Ecto neural progenitor cell (in vitro differentiated cells): ENCODE measurements at places on chromosomes 12 and 14.

GRCh38 chr12:21763531-21763930, 11.0 kb downstream of the KCNJ8 start:
- DNase-seq, result no peak

DNA sequence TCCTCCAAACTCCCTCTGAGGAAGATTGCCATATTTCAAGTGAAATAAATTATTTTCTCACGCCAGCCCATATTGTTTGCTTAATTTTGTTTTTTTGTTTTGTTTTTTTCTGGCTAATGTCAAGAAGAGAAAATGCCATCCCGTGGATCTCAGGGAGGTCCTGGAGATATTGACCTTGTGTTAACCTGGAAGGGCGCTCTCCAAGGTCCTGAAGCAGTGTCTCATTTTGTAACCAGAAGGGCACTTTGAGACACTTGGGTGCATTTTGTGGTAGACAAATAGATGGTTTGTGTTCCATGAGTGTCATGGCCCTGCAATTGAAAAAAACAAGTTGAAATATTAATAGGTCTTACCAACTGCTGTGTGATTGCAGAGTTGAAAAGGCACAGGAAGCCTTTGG, 268.9 kb downstream of the SUDS3 start:
- peak; percentile 70 for DNase-seq

- DNase-seq, result no peak
Observed at GRCh38 chr14:55188686-55189295, 2.6 kb downstream of the DLGAP5 start.

DNA sequence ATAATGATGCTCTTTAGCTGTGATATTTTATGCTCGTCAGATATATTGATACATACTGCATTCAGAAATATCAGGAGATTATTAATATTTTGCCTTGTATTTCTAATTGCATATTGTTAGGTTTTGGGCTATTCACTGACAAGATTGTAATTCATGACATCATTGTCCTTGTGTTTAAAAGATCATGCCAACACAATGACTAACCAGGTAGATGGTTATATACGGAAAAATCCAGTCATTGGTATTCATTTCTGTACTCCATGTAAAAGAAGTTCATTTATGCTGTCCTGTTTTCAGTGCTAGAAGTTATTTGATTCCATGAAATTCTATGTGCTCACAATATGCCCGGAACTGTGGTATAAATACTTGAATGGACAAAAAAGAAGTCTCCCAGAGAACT, 107.5 kb downstream of the KITLG start:
- DNase-seq, result no peak

DNA sequence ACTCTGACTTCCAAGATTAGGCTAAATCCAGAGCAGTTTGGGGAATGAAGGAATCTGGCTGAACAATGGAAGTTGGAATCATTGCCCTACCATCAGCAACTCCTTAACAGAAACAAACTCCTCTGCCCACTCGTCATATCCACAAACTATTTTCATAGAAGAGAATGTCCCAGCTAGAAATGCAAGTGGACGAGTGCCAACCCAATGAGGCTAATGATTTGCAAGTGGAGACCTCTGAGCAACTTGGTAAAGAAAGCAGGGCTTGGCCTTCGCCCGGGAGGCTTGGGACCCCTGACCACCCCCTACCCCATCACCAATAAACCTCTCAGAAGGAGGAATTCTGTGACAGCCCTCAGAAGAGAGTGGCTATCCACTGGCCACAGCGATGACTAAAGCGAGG, 40.0 kb upstream of the DDX11 start:
- DNase-seq, result no peak

GRCh38 chr12:53499266-53500141, at the start of gene MAP3K12:
Gene MAP3K12 (minus strand): TSS chr12:53499458. CDS start chr12:53487391, 12,067 bp downstream.
- peak; percentile 89 for DNase-seq

GRCh38 chr12:22648668-22649067, 23.7 kb downstream of the ETNK1 start:
- no peak for DNase-seq

- no peak for DNase-seq
Observed at GRCh38 chr12:127230843-127231260, 1036.1 kb upstream of the TMEM132C start.

- DNase-seq, result no peak
Observed at GRCh38 chr12:96020314-96021003, 14.9 kb downstream of the LTA4H start.

- no peak for DNase-seq
Observed at GRCh38 chr12:119781804-119782203, 95.3 kb downstream of the CIT start.

- DNase-seq, result no peak
Observed at GRCh38 chr12:6604259-6605029, 2.7 kb downstream of the CHD4 start.

GRCh38 chr14:22381408-22381760, 207.6 kb downstream of the DAD1 start:
- no peak for DNase-seq

DNA sequence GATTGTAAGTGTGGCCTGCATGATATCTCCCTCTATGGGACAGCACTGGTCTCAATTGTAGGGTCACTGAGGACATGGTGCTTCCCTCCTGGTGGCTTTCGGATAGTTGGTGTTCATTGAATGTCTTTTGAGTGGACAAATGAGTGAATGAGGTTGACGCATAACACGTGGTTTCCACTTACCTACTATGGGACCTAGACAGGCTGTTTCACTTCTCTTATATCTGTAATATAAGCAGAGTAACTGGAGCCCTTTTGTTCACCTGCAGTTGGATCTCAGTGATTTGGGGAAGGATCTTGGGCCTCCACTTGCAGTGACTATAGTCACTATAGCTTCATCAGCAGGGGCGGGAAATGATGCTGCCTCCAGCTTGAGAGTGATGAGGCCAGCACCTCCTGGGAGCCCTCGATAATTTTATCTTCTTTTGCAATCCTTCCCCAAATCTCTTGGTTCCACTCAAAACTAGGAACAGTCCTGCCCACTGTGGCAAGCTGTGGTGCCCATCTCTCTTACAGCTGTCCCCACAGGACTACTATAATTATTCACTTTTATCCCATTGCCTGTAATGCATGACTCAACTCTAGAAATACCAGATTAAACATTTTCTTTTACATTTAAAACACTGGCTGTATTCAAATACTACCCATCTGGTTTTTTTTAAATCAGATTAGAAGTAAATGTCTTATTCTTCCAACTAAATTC, 242.9 kb downstream of the CHST11 start:
- DNase-seq, result no peak

DNA sequence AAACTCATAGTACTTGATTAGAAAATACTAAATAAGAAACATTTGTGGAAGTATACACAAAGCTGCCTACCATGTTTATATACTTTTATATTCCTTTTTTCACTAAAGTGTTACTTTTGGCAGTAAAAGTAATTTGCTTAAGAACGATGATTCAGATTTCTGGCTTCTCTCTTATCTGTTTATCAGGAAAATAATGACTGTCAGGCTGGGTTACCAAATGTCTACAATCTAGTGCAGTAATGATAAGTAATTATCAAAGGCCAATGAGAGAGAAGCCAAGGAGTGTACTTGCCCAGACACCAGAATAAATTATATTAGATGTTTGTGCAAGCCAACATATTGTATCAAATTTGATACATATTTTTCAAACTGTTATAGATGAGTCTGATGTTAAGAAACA, 113.4 kb downstream of the RALGAPA1 start:
- no peak for DNase-seq

- DNase-seq, result no peak
Observed at GRCh38 chr12:86216591-86216990, 39.6 kb downstream of the MGAT4C start.

GRCh38 chr14:54348001-54348611, 48.7 kb upstream of the CDKN3 start:
- DNase-seq, result no peak

GRCh38 chr12:65156366-65156841, 13.0 kb upstream of the LEMD3 start:
- DNase-seq, result no peak

DNA sequence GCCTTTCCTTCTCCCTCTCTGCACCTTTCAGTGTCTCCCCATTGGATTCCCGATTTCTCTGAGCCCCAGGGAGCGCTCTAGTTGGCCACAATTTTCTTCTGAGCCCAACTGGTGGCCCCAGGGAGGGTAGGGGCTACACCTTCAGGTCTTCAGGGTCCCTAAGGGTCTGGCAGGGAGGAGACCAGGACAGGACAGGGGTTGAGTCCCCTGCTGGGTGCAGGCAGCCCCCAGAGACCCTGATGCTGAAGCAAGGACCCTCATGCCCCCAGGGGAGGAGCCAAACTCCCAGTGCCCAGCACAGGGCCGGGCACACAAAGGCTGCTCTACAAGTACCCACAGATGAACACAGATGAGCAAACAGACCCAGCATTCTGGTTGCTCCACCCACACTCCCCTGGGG, 12.7 kb downstream of the FOXN4 start:
- DNase-seq, result no peak

DNA sequence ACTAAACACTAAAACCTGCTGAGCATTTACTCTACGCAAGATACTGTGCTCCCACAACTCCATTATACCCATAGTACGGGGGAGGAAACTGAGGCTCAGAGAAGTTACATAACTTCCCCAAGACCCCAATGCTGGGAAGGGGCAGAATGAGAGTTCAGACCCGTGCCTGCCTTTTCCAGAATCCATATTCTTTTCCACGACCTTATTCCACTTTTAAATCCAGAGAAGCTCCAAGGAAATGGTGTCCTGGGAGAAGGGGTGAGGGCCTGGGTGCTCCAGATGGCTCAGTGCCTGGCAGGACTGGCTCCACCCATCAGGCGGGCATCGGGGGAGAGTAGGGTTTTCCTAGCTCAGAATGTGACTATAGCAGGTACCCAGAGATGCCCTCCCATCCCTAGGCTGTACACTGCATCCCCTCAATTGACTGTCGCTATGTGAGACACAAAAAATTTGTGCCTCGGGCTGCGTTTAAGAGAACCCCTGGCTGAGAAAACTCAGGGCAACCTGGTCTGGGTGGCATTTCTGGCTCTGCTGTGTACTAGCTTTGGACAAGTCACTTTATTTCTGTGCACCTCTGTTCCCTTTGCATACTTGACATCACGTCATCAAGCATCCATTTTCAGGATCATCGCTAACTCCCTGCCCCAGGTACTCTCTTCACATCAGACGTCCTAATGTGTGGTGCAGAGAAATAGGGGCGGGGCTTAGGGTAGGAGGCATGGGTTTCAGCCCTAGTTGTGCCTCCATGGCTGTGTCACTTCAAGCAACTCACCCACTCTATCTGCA, 11.6 kb upstream of the IQSEC3 start:
- peak; percentile 50 for DNase-seq

DNA sequence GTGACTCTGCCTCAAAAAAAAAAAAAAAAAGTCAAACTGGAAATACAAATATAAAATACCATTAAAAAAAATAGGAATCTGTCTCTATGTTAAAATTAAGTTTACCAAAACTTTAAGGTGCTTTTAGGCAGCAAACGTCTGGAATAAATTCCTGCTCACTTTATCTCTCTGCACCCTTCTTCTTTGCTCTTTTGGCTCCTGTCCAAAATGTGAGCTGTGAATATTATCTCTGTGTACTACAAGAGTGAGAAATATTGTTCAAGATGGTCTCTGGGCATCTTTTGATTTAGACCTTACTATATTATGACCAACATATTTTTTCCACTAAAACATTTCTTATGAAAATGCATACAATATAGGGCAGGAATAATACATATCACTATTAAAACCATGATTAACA, 63.7 kb downstream of the PUS7L start:
- no peak for DNase-seq

GRCh38 chr12:59600171-59600570, 4.3 kb downstream of the SLC16A7 start:
- no peak for DNase-seq

- no peak for DNase-seq
Observed at GRCh38 chr12:85072826-85073225, 36.7 kb downstream of the LRRIQ1 start.
